CD8-positive, alpha-beta memory T cell (primary cell): ENCODE measurements at places on chromosomes 2 and 18.

DNA sequence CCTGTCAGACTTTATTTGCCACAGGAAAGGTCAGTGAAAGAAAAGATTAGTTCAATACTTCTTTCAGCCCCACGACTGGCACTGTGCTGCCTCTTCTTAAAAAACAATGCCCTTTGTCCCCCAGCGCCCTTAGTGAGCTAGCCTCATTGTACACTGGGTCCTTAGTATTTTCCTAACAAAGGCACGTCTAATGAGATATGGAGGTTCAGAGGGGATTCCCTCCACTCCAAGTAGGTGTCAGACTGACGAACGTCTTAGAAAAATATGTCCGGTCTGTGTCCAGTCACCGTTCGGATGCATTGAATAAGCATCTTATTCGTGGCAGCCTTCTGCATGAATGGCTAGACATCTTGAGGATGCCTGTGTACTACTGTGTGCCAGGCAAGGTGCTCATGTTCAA is 1.1 kb downstream of the FECH start:
- no peak for DNase-seq

DNA sequence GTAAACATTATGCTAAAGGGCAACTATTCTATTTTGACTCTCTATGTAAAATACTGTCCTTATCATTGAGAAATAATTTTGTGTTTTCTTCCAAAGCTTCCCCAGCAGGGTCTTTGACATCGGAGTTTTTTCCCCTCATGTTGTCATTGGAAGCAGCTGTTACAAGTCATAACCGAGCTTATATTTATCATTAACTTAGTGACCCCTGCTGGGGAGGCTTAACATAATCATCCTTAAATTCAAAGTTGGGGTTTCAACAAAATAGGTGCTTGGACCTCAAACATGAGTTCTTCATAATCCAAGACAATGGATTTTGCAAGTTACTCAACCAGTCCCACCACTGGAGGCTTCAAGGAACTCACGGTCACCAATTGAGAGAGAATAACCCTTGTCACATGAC is 330.9 kb downstream of the DCC start:
- no peak for DNase-seq

DNA sequence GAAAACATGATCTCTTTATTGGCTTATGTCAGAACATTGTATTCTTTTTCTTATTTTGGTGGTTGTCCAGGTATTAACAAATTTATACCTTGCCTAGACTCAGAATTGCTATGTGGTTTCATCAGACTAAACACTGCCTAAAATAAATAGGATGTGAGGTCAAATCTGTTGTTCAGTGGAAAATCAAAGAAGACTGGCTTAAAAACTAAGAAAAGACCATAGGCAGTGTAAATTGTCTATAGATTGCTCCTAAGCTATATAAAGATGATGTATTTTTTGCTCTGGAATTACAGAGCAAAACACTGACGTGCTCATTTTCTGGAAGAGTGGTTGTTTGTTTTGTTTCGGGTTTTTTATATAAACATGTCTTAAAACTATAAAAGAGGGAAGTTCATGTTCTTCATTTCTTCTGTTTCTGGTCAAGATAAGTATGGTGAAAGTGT is 266.0 kb downstream of the ALPK2 start:
- DNase-seq, result no peak

GRCh38 chr2:73339201-73339600 is 45.9 kb upstream of the EGR4 start:
- no peak for DNase-seq

DNA sequence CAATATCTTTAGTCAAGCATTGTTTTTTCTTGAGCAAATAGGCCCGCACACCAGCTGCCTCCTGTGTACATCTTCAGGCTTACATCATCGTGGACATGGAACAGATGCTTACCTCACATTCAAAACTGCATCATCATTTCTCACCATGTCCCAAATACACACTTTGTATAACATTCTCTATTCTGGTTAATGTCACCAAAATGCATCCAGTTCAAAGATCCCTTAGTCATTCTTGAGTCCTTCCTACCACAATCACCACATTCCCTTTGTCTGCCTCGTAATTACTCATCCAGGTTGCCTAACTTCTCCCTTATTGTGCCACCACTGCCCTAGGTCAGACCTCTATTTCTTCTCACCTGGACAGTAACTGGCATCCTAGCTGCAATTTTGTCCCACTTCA is 373.7 kb upstream of the GALNT5 start:
- DNase-seq, result no peak

DNA sequence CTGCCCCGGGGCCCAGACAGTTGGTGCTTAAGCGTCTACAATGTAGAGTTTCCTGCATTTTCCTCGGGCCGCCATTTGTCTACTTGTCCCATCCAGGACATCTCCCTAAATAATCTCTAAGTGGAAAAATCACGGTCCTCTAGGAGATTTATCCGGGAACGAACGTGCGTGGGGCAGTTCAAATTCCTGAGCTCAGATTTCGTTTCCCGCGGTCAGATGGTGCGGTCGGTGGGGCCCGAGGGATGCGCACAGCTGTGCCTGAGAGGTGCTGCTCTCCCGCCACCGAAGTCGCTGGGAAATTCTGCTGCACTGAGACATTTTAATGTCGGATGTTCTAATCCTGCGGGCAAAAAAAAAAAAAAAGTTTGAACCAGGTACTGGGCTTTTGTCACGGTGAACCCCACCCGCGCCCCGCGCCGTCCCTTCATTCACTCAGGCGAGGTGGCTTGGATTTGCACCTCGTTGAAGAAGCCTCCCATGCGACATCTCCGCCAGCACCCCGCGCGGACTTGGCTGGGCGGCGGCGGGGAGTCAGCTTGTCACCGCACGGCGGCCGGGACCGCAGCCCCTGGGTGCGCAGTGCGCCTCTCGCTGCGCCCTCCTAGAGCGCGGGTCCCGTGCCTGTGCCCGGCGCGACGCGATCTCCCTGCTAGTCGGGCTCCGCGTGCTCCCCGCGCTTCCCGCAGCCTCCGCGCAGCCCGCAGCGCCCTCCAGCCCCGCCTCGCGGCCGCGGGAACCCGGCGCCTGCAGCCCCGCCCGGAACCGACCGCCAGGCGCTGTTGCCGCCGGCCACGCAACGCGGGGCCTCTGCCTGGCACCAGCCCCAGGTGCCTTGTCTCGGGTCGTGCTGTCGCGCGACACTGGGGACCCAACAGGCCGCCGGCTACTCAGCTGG is 191.9 kb upstream of the TCF4 start:
- no peak for DNase-seq

GRCh38 chr2:179096090-179096489 is 46.2 kb upstream of the CCDC141 start:
- no peak for DNase-seq

DNA sequence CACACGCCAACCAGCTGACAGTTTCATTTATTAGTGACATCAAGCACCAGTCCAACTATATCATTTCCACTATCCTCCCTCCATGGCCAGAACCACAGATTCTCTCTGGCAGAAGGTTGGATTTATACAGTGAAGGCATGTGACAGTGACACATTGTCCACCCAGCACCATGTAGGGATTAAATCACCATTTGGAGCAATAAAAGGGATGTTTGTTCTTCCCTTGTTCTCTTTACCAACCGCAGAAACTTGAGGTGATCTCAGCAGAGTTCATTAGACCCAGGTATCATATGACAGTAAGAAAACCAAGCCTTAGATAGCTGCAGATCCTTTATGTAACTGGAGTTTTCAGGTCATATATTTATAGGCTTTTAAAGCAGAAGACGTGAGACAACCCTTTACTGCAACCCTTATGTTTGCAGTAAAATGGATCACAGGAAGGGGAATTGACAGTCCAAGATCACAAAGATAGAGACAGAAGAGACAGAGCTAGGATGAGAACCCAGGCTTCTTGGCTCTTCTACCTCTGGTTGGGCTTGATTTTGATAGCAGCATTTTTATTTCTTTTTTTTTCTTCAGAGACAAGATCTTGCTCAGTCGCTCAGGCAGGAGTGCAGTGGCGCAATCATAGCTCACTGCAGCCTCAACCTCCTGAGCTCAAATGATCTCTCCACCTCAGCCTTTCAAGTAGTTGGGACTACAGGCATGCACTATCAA is 80.1 kb downstream of the XDH start:
- DNase-seq, result no peak

DNA sequence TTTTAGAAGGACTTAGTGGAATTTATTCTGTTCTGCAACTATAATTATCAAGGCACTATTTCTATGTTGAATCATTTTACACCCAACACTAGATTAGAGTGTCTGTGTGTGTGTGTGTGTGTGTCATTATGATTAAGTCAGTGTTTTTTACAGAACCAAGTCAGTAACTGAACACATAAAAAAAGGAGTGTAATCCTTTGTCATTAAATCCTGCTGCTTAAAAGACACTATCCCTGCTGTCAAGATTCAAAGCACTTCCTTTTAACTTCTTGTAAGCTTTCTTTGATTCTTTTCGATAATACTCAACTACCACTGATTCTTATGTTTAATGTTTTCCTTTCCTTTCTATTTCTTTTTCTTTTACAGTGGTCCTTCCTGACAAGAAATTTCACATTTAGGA is 306.7 kb downstream of the ZNF804A start:
- DNase-seq, result no peak

GRCh38 chr2:144350151-144350802 is 169.6 kb downstream of the ZEB2 start:
- DNase-seq, result no peak

GRCh38 chr2:190922376-190922775 is 41.8 kb downstream of the GLS start:
- DNase-seq, result no peak

GRCh38 chr2:86556508-86556907 is 6.7 kb downstream of the CHMP3 start:
- DNase-seq, result no peak

- DNase-seq, result no peak
Measured at GRCh38 chr2:101151859-101152271, 683 bp upstream of the TBC1D8 start.

DNA sequence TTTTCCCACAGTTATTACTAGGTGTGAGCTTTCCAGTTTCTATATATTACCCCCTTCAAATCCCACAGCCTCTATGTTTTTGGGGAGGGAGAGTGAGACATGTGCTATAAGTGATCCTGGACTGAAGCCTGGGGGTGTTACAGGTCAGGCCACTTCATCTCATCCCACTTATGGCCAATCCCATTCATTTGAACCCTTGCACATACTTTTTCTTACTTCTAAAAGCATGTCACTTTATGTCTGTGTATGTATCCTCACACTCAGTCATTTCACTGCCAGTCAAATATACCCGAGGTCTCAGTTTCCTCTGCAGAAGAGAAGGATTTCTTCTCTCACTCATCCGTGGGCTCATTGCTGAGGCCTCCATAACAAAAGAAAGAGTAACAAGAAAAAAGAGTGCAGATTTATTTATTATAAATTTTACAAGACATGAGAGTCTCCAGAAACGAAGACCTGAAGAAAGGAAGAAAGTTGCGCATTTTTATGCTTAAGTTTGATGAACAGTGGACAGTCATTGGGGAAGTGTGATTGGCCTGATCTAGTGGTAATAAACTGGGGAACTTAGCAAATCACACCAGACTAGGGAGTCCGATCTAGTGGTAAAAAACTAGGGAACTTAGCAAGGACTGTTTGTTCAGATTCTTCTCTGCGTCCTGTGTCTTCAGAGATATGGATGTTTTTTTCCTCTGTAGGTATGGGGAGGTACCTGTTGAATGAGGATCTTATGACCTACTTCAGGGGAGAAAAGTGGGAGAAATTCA is 52.1 kb downstream of the ICOS start:
- DNase-seq, result no peak

GRCh38 chr18:23226391-23226790 is 91.1 kb downstream of the CABLES1 start:
- DNase-seq, result no peak

DNA sequence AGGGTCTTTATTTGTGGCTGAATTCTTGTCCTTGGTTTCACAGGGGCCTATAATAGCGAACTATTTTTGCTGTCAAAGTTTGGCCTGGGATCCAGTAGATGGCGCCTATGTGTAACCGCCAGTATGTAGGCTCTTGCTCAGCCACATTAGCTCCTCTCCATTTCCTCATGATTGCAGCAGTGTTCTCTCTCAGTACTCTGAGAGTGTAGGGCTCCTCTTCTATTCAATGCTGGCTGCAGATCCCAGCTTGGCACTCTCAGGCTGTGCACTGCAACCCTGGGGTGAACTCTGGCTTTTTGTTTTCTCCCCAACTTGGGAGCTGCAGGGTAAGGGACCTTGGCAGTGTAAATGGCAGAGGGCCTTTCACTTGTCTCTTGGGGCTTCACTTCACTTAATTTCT is 344.6 kb upstream of the CHAC2 start:
- no peak for DNase-seq

- DNase-seq, result no peak
Measured at GRCh38 chr2:142536492-142536891, 341.0 kb upstream of the KYNU start.

DNA sequence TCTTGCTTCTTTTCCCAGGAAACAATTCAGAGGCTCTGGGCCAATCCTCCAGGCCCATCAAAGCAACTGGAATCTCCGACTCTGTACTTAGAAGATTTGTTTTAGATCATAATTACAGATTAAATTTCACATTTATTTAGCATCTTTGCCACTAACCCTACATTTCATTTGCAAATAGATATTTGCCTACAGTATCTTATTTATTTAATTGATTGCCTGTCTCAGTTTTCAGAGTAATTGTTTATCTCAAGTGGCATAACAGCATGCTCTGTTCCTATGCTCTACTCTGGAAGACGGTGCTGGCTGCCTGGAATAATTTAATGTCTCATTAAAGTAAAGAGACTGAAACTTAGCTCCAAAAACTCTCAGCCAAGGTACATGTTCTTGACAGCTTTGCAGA is 213.4 kb downstream of the HNMT start:
- DNase-seq, result no peak

DNA sequence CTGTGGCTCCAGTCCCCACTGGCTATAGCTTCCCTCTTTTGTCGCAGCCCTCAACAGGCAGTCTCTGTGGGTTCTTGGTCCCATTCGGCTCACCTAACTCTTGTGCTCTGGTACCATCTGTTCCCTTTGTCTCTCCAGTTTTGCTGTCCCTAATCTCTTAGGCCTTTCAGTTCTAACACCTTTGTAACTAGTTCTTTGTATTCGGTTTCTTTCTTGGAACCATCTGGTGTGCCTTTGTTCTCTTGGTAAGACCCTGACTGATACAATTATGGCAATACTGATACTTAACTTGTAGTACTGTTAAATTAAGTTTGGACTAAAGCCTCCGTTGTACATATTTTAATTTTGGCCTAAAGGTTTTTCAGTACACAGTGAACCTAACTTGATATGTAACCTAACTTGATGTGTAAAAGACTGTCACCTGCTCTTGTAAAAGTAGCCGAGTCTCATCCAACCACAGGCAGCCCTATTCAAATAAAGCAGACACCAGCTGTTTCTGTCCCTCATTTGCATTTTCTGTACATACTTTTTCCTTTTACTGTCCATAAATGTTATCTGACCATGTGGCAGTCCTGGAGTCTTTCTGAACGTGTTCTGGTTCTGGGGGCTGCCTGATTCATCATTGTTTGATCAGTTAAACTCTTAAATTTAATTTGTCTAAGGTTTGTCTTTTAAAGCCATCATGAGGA is 4.8 kb upstream of the MRPL44 start:
- no peak for DNase-seq
